Caudate nucleus (tissue), 63 donors: ENCODE measurements at places on chromosomes 11 and 22.
A peak's percentile ranks its signal among the peaks of the same experiment; 100 is the strongest.

DNA sequence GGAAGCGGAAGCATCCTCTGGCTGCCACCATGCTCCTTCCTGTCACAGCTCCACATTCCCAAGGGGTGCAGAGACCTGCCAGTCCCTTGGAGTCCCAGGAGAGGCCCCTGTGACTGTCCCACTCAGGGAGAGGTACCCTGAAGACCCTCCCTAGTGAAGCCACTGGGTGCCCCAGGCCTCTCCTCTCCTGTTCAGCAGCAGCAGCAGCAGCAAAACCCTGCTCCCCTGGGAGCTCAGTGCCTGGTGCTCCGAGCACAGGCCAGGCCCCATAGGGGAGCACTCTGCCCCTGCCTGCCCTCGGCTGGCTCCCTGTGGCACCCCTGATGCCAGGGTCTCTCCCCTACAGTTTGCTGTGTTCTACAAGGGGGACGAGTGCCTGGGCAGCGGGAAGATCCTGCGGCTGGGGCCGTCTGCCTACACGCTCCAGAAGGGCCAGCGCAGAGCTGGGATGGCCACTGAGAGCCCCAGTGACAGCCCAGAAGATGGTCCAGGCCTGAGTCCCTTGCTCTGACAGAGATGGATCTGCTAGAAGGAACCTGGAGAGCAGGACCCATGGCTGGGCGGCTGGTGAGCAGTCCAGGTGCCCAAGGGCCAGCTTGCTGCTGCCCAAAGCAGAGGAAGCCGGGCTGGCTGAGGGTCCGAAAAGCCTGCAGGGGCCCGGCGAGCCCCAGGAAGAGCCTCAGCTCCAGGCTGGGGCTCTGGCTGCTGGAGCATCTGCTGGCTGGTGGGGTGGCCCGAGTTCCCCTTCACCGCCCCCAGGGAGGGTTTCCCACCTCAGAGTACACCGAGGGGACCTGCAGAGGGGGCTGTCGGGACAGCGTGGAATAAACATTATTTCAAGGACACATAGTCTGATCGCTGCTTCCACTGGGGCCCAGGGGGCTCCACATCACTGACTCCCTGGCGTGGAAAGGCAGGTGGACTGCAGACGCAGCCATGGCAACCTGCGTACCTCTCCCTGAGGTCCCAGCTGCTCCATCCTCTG, 21.3 kb downstream of the TRMU start:
- DNase-seq = no peak

DNA sequence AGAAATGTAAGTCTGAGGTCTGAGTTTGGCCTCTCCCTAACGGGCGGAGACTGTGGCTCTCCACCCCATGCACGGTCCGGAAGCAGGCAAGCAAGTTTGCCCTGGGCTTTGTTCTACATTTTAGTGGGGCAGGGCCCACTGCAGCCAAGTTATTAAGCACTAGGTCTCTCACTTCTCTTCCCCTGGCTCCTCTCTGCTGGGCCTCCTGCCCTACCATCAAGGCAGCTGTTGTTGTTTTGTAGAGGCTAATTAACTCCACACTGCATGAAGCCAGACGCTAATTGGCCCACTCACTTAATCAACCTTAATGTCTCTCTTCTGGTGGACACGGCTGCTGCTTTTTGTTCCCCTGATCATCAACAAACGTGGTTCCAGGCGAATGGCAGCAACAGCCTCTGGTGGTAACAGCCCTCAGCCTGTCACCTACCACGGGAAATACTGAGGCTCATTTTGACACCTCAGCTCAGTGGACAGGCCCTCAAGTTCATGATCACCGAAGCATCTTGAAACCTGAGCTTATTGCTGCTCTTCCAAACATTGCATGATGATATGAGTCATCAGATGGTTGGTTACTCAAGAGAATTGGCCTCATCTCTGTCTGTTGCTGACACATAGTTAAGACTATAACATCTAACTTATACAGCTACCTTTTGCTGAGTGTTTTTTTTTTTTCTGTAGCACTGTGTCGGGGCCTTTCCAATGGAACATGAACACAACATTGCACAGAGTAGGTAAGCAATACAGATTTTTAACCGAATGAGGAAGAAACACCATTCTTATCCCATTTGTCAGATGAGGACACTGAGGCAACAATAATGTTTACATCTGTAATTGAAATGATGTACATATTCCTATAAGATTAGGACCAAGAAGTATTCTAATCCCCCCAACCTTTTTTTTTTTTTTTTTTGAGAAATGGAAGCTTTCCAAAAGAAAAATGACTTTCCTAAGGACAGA, 20.8 kb upstream of the LMO2 start:
- DNase-seq = no peak

DNA sequence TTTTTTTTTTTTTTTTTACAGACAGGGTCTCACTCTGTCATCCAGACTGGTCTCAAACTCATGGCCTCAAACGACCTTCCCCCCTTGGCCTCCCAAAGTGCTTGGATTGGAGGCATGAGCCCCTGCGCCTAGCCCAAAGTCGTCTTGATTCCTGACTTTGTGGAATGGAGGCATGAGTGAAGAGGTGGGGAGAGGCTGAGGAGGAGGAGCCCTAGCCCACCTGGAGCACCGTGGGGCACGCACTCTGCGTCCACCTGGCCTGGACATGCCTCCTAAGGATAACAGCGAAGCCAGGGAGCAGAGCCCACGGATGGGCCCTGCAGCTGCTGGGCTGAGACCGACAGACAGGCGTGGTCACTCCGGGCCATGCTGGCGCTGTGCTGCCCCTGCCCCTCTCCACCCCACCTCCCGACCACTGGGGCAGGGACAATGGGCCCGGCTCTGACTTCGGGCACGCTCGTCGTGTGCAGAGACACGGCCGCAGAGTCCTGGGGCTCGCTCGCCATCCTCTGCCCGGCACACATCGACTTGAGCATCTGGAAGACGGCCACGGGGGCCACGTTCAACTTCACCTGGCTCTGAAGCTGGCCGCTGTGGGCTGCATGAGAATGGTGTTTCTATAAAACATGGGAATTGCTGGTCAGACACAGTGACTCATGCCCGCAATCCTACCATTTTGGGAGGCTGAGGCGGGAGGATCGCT, 34.8 kb downstream of the LRRC74B start:
- DNase-seq = no peak

- DNase-seq = peak; percentile 49
Observed at GRCh38 chr11:65036931-65037330, 4.1 kb upstream of the SAC3D1 start.

DNA sequence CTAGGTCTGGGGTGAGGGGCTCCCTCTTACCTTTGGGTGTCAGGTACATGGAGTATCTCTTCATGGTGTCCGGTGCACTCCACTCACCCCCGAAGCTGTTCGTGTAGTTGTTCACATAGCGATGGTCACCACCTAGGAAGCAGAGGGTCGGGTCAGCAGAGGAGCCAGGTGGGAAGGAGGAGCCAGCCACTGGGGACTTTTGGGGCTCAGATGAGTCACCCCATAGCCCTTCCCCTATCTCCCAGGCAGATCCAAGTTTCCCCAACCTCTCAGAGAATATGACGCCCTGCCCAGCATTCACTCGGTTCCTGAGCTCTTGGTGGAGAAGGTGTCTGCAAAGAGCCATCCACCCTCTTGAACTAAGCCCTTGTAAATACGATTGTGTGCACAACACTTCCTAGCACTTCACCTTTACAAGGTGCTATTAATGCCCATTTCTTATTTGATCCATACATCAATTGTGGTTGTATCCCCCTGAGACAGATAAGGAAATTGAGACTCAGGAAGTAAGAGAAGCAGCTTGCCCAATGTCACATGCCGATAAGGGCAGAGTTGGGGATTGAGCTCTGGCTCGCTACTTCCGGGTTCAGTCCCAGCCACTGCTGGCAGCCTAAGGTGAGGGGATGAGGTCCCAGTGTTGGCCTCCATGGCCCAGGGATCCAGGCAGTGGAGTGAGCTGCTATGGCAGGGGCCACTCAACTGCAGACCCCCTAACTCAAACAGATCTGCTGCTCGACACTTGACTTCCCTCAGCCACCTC, 14.8 kb downstream of the TRIM29 start:
- no peak for DNase-seq
